ENCODE measurements at places on chromosomes 2 and 18.

DNA sequence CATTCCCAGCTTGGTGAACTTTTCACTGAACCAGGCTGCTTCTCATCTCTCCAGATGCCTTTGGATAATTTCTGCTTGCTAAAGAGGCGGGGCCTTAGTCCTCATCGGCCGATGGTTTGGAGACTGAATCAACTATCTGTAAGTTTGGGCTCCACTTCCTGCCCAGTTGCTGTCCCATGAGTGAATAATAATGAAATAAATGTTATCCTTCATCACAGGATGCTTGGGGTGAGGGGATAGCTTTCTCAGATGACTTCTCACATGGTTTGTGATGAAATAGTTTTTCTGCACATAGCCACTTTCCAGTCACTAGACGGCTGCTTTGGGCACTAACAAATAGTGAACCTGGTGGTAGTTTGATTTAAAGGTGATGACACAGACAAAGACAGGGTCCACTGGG, 376.6 kb upstream of the TRIB2 start:
- no peak for DNase-seq

DNA sequence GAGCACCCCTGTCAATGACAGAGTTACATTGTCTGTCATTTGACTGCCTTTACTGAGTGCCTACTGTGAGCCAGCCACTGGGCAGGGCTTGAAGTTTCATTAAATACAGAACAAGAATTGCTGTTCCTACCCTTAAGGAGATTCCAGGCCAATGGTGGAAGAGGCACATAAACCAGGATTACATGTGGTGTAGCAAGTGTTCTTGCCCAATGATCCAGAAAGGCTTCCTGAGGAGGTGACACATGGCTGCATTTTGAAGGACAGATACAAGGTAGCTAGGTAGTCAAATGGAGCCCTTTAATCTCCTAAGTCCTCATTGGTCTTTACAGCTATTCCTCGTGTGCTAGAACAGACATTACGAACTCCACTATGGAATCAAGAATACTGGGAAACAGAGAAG, 312.7 kb downstream of the ETAA1 start:
- DNase-seq = no peak

- DNase-seq = no peak
Measured at GRCh38 chr2:44838116-44838790, 103.2 kb upstream of the SIX3 start.

- peak; percentile 95 for DNase-seq
Measured at GRCh38 chr2:84970868-84971509, at the start of gene KCMF1. Gene KCMF1 (plus strand): TSS chr2:84971161. CDS start chr2:84971452, 291 bp downstream.

DNA sequence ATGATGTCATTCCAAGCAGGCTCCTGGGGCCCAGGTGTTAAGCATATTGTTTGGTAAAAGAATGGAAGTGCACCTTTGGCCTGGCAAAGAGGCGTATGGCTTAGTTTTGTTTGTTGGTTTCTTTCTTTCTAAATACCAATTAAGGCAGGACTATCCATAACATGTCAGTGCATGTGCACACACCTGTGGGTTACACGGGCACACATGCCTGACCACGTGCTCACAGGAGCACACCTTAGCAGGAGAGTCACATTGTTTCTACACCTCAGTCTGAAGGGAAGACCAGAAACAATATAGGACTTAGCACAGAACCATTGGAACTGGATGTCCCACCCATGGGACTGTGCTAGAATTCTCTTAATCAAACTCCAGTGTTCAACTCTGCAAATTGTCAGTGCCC, 127.8 kb downstream of the FBXO15 start:
- no peak for DNase-seq

GRCh38 chr2:118177318-118177717, 89.0 kb downstream of the INSIG2 start:
- DNase-seq = no peak

- no peak for DNase-seq
Measured at GRCh38 chr2:158191076-158191895, 89.6 kb downstream of the UPP2 start.

DNA sequence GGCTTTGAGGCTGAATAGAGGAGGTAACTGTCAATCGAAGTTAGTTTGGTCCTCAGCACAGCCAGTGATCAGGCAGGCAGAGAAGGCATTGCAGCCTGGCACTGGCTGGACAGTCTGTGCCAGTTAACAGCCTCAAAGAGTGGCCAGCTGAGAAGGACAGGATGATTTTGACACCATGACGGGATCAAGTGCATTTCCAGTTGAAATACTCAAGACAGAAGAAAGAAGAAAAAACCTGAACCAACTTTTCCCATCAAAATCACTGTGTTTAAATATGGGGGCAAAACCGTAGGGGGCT, 96.7 kb upstream of the ZCCHC2 start:
- no peak for DNase-seq

DNA sequence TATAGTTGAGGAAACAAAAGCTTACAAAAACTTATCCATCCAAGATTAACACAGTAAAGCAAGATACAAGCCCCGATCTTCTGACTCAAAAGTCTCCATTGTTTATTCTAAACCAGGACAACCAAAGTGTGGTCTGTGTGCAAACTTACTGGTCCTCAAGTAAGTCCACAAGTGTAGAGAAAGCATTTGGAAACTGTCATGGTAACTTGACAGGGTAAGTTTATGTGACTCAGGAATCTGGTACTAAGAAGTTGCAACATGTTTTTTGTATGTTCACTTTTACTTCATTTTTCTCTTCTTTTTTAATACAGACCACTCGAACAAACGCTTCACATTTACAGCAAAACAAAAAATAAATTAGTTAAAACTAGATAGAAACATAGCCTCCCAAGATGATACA, 9.4 kb downstream of the MBD2 start:
- DNase-seq = no peak

- no peak for DNase-seq
Measured at GRCh38 chr2:142710336-142710735, 167.1 kb upstream of the KYNU start.

GRCh38 chr18:54359233-54359632, 1.5 kb downstream of the C18orf54 start:
- DNase-seq = no peak

DNA sequence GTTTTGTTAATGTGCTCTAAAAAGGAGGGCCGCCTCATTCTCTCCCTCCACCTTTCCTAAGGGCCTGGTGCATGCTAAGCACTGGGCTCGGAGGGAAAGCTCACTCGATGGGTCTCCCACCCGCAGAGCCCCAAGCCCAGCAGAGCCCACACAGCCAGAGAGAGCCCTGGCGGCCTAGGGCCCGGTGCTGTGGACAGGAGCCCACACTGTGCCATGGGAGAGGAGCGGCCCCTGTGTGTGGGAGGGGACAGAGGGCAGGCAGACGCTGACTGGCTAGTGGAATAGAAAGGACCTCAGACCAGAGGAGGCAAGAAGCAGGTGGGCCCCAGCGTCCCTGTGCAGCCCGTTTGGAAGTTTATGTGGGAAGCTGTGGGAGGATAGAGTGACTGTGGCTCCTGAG, 49.4 kb upstream of the KCNF1 start:
- DNase-seq = no peak
